Midbrain (tissue), 1 donor: ENCODE measurements at places on chromosomes 11 and 22.
A peak's percentile ranks its signal among the peaks of the same experiment; 100 is the strongest.

DNA sequence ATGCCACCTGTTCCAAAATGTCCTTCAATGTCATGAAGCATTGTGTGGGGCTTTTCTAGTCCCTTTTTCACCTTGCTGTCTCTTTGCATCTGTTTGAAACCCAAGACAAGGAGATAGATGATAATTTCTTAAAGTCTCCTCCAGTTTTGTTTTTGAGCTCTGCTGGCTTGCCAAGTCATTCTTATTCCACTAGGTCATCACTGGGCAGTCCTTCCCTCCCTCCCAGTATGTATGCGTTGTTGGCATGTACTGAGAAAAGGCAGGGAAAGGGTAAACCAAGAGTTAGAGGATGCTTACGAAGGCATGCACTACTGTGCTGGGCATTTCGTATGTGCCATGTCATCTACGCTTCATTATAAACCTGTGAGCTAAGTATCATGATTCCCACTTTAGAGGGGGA is 78.6 kb downstream of the PARVA start:
- DNase-seq: no peak

DNA sequence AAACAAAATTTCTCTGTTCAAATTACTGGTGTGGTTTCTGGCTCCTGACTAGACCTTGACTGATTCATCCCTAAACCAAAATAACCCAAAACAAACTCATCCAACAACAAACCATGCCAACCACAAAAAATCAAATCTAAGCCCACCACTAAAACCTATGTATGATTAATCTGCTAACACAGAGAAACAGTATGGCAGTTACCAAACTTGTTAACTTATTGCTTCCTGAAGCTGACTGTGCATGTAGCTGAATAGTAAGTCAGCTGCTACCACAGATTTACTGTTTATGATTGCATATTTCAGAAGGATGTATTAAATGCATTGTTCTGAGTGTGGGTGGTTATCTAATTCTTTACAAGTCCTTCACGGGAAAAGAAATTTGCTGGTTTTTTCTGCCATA is 231.1 kb downstream of the SWAP70 start:
- no peak for DNase-seq

GRCh38 chr11:118659953-118660680 is 19.3 kb downstream of the TREH start:
- DNase-seq: no peak

DNA sequence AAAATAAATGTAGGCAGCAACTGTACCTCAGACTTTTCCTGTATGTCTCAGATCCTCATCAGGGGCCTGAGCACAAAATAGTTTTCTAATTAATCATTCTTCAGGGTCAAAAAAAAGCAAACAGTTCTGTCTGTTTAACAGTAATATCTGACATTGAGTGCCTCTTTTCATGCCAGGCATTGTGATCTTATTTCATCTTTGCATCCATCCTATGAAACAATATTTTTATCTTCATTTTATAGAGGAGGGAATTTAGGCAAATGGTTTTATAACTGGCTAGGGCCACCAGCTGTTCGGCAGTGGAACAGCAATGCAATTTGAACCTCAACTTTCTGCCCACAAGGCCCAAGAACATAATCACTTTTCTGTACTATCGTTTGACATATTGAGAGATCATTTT is 145.6 kb downstream of the WNT7B start:
- DNase-seq: peak; percentile 6

DNA sequence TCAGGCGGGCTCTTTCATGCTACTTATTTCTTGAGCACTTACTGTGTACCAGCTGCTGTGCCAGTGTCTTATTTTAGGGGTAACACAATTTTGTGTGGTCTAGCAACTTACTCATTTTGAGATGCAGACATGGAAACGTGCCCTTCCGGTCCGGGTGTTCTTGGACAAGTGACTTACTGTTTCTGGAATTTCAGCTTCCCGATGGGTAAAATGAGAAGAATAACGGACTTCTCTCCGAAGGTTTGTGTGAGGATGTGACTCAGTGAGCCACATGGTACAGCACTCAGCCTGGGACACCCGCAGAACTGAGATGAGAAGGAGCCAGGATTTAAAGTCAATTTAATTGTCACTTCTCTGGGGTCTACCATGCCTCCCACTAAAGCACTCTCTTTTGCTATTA is 114.5 kb upstream of the SYT13 start:
- no peak for DNase-seq

- DNase-seq: no peak
Observed at GRCh38 chr11:16926883-16927626, 87.2 kb downstream of the PLEKHA7 start.

- DNase-seq: no peak
Observed at GRCh38 chr11:20213790-20214189, 53.5 kb upstream of the DBX1 start.

- DNase-seq: no peak
Observed at GRCh38 chr11:130766650-130767565, 149.4 kb downstream of the SNX19 start.

- no peak for DNase-seq
Observed at GRCh38 chr11:117738246-117738957, 58.6 kb downstream of the DSCAML1 start.

DNA sequence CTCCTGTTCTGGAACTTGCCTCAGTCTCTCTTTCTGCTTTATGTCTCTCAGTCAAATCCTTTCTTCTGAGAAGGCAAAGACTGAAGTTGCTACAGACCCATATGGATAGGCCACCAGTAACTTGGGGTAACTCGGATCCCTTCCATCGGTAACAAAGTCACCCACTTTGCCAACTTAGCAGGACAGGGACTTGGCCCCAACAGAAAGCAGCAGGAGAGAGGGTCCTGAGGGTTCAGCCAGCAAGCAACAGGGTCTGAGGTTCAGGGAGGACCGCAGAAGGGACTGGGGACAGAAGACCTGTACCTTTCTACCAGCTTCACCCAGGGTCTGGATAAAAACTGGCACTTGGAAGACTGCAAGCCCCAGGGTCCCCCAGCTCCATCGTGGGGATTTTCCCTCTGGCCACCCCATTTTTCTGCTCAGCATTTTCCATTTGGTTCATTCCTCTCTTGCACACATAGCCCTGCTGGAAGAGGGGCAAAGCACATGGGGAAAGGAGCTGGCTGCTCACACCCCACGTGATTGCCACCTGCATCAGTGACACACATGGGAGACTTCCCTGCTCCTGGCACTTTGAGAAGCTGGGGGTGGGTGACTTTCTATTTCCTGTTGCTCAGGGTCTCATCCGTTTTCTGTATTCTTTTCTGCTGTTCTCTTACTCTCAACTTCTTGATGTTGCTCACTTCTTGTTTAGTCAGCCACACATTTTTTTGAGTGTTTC is 34.6 kb upstream of the GNAZ start:
- no peak for DNase-seq

DNA sequence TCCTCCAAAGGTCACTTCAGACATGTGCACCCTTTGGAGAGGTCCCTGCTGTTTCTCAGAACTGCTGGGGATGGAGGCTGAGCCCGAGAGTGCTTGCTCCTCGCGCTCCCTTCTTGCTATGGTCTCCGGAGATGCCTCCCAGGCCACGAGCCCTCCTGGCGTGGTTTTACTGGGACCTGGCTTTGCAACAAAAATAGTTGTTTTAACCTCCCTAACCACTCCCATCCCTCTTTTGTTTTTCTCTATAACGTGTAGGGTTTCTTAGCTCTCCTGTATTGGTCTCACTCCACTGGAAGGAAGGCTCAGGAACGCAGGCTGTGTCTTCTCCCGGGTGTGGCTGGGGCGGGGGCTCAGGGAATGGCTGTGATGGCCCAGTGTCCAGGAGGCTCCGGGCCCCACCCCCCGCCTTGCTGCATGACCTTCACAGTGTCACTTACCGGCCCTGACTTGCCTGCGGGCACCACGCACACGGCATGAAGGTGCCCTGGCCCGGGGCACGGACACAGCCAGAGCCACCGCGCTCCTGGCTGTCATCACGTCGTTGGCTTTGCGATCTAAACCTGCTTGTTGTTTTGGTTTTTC is 5.6 kb downstream of the PTDSS2 start:
- DNase-seq: no peak

DNA sequence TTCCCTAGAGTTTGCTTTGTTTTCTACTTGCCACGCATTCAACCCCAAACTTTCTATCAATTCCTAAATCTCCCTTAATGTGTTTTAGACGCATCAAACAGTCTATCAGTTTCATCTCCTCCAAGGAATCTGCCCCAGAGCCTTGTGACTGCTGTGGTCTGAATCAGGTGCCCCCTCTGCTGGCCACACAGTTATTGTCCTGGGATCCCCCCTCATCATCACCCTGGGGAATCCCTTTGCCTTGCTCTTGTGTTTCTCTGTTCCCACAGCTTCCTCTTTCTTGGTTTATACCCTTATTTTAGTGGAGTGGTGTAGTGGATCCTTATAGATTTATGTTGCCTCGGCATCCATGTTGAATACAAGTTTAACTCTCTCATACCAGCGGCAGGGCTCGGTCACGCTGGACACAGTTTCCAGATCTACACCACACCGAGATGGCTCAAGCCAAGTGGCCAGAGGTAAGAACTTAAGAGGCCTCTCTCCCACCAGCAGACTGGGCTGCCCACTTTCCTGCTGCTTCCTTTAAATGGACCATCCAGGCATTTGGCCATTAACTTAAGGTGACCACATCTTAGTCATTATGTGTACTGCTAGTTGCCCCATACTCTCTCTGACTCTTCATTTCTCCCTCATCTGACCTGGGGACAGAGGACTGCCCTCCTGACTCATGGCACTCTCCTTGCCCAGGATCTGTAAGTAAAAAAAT is 8.2 kb downstream of the UPB1 start:
- DNase-seq: no peak

DNA sequence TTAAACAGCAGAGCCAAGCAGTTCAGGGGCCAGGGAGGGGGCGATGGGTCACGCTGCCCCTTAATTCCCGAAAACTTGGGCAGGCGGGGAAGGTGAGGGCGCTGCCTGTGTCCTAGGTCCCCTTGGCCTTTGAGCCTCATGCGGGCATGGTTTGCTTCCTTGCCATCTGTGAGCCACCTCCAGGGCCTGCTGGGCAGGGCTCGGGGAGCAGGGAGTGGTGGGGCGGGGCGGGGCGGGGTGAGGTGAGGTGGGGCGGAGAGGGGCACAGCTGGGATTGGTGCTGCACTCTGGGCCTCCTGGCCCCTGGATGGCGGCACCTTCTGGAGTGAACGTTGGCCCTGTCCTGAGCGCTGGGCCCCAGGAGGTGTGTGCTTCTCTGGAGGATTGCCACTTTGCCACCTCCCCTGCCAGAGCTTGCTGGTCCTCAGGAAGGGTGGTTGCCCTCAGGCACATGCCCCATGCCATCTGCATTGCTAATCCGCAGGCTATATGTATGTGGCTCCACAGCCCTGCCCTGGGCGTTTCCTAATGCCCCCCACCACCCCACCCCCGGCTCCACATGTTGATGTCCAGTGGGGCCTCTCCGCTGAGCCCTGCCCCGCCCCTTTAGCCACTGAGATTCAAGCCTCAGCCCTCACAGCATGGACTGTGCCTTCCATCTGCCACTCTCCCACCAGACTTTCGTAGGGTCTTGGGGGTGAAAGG is 352.5 kb downstream of the TBC1D22A start:
- no peak for DNase-seq

- DNase-seq: no peak
Observed at GRCh38 chr11:87803748-87804147, 371.5 kb downstream of the RAB38 start.

- no peak for DNase-seq
Observed at GRCh38 chr22:21857481-21857914, 9.9 kb downstream of the MAPK1 start.

- DNase-seq: no peak
Observed at GRCh38 chr11:129410395-129410960, 34.8 kb downstream of the BARX2 start.

DNA sequence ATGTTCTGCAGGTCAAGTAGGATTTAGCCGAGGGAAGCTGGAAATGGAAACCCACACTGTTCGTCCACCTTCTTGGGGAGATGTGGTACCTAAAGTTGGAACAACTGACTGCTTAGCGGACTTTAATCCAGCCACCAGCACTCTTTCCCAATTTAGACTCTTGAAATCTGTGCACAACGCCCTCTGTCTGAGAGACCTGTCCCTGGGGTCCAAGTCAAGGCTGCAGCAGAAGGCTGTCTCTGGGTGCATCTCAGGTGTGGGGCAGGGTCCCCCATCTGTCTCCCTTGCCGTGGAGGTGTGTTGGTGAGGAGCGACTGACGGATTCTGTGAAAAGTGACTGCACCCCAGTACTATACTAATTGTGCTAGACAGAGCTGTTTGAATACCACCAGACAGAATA is 168.2 kb upstream of the CADM1 start:
- no peak for DNase-seq

GRCh38 chr11:95229993-95230809 is 801 bp downstream of the SESN3 start:
- peak; percentile 50 for DNase-seq

- DNase-seq: no peak
Observed at GRCh38 chr11:63874511-63874910, 35.6 kb downstream of the MARK2 start.

DNA sequence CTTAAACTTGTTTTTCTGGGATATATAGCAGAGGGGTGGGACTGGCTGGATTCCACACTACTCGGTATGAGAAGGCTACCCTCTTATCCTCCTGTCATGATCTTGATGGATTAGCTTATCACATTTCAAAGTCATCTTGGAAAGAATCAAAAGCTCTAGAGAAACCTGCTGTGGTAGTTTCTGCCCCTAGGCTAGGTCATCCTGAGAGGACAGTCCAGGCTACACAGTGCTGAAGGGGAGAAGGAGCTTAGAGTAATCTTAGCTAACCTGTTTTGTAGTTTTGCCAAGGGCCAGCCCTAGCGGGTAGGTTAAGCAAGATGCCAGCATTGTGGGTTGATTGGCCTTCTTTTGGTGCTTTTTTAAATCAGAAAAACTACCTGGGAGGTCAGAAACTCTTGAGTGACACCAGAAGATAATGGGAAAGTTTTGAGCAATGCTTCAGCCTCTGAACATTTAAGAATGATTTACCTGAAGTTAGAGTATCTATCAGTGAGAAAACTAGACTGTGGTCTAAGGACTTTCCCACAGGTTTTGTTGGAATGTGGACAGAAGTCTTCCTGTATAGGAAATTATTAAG is 21.3 kb downstream of the PIWIL4 start:
- no peak for DNase-seq

DNA sequence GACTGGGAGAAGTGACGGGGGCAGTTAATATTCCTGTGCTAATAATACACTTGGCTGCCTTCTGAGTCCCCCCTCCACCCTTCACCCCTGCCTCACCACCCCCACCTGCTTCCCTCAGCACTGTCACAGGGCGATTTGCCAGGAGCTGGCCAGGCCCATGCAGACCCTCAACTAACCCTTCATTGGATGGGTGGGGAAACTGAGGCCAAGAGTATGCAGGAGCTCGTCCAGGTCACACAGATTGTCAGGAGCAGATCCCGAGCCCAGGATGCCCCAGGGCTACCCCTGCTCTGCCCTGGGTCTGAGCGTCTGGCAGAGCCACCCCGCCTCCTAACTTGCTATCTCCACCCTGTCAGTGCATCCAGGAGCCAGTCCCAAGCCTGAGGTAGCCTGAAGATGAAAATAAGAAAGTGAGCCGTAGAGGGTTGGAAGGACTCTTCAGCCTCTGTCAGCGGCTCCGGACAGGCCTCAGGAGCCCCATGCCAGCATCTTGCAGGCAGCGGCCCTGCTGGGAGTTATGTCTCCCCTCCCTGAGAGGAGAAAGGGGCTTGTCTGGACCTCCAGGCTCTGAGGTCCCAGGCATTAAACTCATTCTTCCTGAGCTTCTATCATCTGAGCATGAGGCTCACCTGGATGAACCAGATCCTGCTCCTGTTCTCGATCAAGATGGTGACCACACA is 6.2 kb downstream of the TPBGL start:
- DNase-seq: no peak
